ENCODE measurements at places on chromosomes 13 and 19. TPM values are rescaled to one million over a fixed set of nuclear protein-coding genes. Genes with fewer than 3 reads are reported as not detected.

Gene ZIC5
- total RNA-seq: not detected

Gene IRGC
- total RNA-seq: not detected

Gene PLVAP
- total RNA-seq: 0.50 TPM

Gene YIF1B
- 53.6 TPM for total RNA-seq

Gene ZNF208
- 0.25 TPM for total RNA-seq

Gene ATXN8OS
- total RNA-seq: not detected

Gene PRX
- total RNA-seq: 1.4 TPM

Gene ACER1
- total RNA-seq: not detected

Gene HOMER3
- 85.0 TPM for total RNA-seq

Gene UHRF1
- total RNA-seq: 35.4 TPM

Gene CLEC17A
- not detected for total RNA-seq

Gene PABPC3
- total RNA-seq: 0.11 TPM

Gene TMC4
- not detected for total RNA-seq

Gene NALCN
- total RNA-seq: 0.66 TPM

Gene ZFP28
- total RNA-seq: 10.5 TPM

Gene SHISA2
- not detected for total RNA-seq

Gene GIPC3
- total RNA-seq: under 0.01 TPM

Gene ZNF837
- total RNA-seq: 3.5 TPM

Gene MAB21L1
- under 0.01 TPM for total RNA-seq

Gene ELAVL3
- 0.12 TPM for total RNA-seq

Gene ZNF132
- 9.2 TPM for total RNA-seq

Gene CNN1
- 37.0 TPM for total RNA-seq

Gene FCER2
- not detected for total RNA-seq

Gene RDH8
- total RNA-seq: not detected

Gene ENOX1
- 4.2 TPM for total RNA-seq

Gene OR7C1
- total RNA-seq: not detected

Gene RNF113B
- not detected for total RNA-seq

Gene ZNF525
- 6.5 TPM for total RNA-seq

Gene C19orf33
- total RNA-seq: not detected

Gene CCNA1
- total RNA-seq: 9.4 TPM

Gene SELENOV
- total RNA-seq: not detected

Gene RB1
- 27.5 TPM for total RNA-seq

Gene MUC16
- under 0.01 TPM for total RNA-seq

Gene ZNF791
- total RNA-seq: 17.5 TPM

Gene TPTE2
- total RNA-seq: not detected

Gene MAST1
- 0.87 TPM for total RNA-seq

Gene CYP4F8
- not detected for total RNA-seq

Gene FXYD5
- 25.8 TPM for total RNA-seq

Gene GATAD2A
- total RNA-seq: 76.6 TPM

Gene KIR3DL1
- total RNA-seq: not detected

Gene CCDC122
- 9.1 TPM for total RNA-seq

Gene ZNF606
- total RNA-seq: 18.1 TPM

Gene GAPDHS
- total RNA-seq: not detected

Gene CYP2A7
- total RNA-seq: not detected

Gene CD33
- total RNA-seq: 0.22 TPM

Gene FAM83E
- total RNA-seq: 0.77 TPM

Gene SIGLEC5
- not detected for total RNA-seq

Gene FARP1
- total RNA-seq: 34.0 TPM

Gene ERICH4
- total RNA-seq: not detected

Gene SIAH3
- total RNA-seq: under 0.01 TPM

Gene ACP5
- total RNA-seq: 9.9 TPM

Gene TRMT1
- 32.5 TPM for total RNA-seq

Gene LHB
- total RNA-seq: not detected

Gene ZIC2
- not detected for total RNA-seq

Gene REEP6
- total RNA-seq: 0.44 TPM

Gene METTL21C
- total RNA-seq: not detected

Gene GDF15
- total RNA-seq: 82.9 TPM

All from uterine smooth muscle cell (primary cell).